ENCODE measurements at places on chromosomes 3 and 15. TPM values are rescaled to one million over a fixed set of nuclear protein-coding genes. Genes with fewer than 3 reads are reported as not detected.

- no peak for DNase-seq
Observed at GRCh38 chr15:90047956-90048575, 46.9 kb downstream of the ZNF710 start.

- peak; percentile 59 for DNase-seq
Observed at GRCh38 chr3:128068156-128068620, 16.0 kb downstream of the SEC61A1 start.

- peak; percentile 39 for DNase-seq
Observed at GRCh38 chr3:182937293-182938051, 42.9 kb downstream of the DCUN1D1 start.

Gene CMTM6
- total RNA-seq, result 72.8 TPM

- peak; percentile 28 for DNase-seq
Observed at GRCh38 chr3:36707623-36708409, 56.5 kb downstream of the DCLK3 start.

GRCh38 chr3:27939521-27939920 is 217.4 kb upstream of the EOMES start:
- no peak for DNase-seq

DNA sequence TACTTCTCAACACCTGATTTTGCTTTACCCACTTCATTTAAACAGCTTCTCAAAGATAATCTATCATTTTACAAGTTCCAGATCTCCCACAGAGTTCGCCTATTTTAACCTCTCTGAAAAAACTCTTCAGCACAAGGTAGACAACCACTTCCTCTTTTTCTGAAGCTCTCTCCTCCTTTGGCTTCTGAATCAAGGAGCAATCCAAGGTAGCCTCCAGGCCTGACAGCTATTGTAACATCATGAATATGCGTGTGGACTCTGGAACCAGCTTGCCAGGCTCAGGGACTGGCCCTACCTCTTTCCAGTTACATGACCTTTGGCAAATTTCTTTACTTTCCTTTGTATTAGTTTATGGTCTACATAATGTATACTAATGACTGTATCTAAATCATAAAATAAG is 405.9 kb upstream of the ZNF385D start:
- no peak for DNase-seq

Data from fibroblast of villous mesenchyme (primary cell).